ENCODE measurements at places on chromosomes 1 and 21.

GRCh38 chr1:112358798-112359408, 37.1 kb upstream of the CTTNBP2NL start:
- DNase-seq: no peak

DNA sequence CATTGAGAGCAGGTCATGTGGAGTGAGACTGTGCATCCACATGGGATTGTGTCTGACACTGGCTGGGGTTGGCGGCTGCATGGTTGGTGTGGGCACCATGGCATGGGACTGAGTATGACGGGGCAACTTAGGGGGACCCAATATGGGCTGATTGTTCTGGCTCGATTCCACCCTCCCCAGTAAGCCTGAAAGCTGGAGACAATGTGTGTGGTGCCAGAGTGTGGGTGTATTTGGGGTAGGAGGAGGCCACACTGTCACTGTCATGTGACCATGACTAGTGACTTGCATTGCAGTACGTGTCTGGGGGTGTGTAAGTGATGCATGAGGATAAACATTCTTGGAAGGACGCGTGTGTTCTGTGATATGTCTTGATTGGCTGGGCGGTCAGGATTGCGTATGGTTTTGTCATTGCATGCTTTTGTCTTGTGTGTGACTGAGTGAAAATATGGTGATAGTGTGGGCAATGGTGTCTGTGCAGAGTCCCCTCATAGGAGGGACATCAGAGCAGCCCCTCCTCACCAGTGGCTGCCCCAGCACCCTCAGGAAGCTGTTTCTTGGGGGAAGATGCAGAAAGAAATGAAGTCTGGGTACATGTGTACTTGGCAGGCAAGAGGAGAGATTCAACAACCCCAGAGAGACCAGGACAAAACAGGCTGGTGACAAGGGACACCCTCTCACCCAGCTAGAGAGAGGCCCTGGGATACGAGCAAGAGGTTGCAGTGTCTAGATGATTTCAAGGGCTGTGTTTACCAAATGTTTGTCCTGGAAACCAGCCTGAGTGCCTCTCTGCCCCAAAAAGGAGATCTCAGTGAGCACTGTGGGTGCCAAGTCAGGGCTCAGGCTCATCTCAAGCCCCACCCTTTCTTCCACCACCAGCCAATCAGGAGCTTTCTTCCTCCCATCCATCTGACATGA, 36.3 kb downstream of the SDC3 start:
- DNase-seq: no peak

DNA sequence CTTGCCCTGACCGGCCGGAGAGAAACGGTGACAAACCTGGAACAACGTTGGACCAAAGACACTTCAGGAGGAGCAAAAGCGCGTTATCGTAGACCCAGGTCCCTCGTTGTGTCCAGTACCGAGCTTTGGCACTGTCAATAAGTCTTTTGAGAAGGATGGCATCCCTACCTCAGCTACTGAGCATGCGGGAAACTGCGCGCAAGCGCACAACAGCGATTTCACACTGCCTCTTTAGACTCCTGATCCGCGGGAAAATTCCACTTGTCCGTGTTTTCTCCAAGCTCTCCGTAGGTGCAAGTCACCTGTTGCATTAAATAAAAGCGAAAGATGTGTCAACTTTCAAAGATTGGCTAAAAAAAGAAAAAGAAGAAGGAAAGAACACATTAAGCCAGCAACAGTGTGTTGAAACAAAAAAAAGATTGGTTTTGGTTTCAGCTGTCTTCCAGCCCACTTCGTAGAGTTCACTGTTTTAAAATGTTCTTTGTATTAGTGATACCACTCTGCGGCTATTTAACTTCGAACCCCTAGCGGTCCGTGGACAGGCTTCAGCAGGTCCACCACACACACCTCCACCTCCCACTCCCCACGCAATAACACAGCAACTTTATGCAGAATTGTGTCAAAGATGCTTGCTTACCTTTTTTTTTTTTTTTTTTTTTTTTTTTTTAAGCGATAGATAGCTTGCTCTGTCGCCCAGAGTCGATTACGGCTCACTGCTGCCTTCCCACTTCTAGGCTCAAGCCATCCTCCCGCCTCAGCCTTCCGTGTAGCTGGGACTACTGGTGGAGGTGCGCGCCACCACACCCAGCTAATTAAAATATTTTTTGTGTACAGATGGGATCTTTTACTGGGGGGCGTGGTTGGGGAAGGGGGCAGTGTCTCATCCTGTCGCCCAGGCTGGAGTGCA, at the start of gene BPNT1:
Gene BPNT1 (minus strand): TSS at position 139 of the 907 bp plus-strand sequence. CDS start 9,942 bp downstream, outside the sequence.
- DNase-seq: peak; percentile 93

GRCh38 chr21:34202553-34203372, 129.4 kb downstream of the MRPS6 start:
- no peak for DNase-seq

DNA sequence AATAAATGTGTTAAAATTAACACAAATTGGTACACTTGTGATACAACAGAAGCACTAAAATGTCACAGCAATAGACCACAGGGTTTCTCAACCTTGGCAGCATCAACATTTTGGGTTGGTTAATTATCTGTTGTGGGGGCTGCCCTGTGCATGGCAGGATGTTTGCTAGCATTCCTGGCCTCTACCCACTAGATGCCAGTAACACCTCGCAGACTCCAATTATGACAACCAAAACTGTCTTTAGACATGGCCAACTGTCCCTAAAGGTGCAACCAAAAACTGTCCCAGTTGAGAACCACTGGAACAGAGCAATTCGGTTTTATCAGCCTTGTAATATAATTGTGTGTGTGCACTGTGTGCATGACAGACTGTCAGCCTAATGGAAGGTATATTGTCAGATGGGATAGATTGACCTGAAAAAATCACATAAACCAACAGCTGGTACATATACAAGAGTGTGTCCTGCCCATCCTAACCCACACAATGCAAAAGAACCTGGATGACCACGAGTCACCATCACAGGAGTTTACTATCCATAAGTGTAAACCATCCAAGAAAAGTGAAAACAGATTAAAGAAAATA, 13.5 kb upstream of the ERG start:
- DNase-seq: no peak

DNA sequence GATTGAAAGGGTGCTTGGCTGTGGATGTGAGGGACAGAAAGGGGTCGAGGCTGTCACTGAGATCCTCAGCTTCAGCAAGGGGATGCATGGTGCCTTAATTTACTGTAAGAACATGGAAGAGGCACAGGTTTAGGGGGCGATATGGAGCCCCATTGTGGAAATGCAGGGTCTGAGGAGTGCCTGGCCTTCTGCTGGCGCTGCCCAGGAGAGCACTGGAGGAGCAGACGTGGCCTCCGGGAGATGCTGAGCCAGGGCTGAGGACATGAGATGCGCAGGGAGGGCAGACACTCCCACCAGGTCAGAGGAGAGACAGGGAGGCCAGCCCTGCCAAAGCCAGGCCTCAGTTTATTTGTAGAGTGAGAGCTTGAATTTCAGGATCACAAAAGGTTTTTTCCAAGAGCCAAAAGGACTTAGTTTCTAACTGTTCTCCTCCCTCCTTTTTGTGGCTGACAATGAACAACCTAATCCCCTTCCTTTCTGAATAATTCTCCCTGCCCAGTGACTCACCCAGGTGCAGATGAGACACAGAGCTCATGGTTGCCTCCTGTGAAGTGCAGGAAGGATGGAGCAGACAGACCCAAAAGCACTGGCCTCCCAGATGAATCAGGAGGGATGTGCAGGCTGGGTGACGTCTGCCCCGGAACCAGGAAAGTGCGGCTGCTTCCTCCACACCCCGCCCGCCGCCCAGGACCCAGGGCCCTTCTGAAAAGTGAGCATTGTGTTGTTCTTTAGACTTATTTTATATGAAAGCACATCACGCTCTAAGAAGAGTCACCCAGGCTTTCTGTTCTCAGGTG, 73.0 kb upstream of the TMPRSS2 start:
- DNase-seq: no peak

DNA sequence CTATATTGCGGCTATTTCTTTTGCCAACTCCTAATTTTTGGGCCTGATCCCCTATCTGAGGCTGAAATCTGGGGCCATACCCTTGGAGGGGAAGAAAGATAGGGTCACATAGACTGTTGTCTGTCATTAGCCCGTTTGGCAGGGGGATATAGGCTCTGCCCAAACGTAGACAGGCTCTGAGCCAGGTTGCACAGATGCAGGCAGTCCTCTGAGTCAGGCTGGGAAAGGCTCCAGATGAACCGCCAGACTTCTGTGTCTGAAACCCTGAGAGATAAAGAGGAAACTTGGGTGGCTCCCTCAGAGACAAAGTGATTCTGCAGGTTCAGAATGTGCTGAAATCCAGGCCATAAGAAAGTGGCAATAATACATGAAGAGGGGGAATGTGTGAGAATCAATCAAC, 4.0 kb upstream of the CAP1 start:
- no peak for DNase-seq

- peak; percentile 49 for DNase-seq
These were observed at the start of gene SCP2 for GRCh38 chr1:52927212-52928014. Gene SCP2 (plus strand): TSS chr1:52927276. CDS start chr1:52927397, 121 bp downstream.

- DNase-seq: no peak
These were observed 154.6 kb downstream of the ROR1 start for GRCh38 chr1:63928186-63929105.

DNA sequence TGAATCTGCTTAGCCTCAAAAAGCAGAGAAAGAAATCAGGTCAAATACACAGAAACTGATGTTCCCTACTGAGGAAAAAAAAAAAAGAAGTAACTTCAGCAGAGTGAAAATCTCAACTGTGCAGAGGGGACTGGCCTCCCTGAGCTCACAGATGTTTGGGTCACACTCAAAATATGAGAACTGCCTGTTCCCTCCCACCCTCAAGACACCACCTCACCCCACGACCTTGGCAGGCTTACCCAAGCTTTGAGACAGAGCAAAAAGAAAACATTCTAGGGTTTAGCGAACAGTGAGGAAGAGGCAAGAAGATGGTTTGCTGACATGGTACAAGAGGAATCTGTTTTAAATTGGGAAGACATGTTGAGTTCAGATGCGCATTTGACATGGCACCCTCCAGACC, 48.8 kb downstream of the NID1 start:
- no peak for DNase-seq

DNA sequence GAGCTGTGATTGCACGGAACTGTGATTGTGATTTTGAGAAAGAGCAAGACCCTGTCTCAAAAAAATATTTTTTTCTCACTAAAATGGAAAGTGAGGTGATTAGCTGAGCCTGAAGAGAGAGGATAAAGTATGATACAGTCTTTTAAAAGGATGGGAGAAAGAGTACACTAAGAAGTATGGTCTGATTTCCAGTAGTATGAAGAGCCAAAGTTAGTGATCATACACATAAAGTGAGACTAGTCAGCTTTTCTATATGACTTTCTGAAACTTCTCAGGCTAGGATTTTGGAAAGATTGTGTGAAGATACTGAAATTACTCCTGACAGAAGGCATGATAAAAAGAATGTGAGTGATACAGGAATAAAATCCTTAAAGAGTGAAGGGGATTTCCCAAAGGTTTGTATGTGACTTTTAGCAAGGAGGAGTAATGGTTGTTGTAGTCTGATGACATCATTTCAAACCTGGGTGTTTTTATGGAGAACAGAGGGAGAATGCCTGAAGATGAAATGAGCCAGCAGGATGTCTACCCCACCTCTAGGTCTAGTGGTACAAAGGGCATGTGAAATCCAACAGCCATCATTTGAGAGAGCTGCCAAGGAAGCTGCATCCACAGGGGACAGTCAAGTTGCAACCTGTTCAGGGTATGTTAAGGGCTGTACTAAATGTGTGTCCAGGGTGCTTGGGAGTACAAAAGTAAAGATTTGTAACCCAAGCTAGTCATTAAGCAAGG, 157.7 kb downstream of the PIK3R3 start:
- no peak for DNase-seq

- DNase-seq: no peak
These were observed 259.3 kb upstream of the AJAP1 start for GRCh38 chr1:4395158-4395557.

DNA sequence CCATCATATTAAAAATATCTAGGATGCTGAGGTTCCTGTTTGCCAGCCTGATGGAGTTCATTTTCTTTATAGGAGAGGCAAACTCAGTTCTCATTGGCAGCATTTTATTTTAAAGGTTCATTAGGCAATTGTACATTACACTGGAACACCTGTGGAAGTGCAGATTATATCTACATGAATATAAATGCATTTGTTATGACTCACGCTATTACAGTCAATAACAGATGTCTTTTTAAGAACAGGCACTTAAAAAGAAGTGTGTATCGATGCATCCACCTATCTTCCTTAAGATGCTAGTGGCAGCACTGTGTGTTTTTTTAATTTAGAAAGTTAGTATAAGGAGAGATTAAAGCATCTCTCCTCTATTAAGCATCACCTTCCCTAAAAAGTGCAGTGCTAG, 276.5 kb downstream of the PRDM2 start:
- DNase-seq: no peak

GRCh38 chr1:187956975-187957374, 1128.2 kb downstream of the PLA2G4A start:
- no peak for DNase-seq

DNA sequence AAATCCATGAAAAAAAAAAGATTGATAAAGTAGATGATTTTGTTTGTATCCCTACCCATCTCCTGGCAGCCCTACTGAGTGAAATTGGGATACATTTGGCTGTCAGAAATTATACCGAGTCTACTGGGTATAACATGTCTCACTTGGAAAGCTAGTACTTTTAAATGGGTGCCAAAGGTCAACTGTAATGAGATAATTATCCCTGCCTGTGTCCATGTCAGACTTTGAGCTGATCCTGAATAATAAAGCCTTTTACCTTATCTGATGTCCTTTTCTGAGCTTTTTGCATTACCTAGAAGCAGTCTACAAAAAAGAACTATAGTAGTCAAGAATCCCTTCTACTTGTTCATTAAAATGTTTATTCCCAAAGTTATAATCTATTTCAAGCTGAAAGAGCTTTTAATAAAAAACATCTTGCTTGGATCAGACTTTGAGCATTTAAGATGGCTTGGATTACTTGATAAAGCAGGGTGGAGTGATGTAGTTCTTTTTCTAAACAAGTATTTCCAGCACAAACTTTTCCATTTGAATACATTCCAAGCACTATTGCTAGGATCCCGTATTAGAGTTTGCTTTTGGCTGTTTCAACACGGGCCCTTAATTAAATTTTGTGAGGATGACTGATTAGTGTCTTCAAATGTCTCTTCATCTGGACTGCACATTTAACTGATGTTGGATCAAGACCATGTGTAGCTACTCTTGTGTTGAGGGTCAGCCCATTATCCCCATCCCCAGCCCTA, 69.2 kb downstream of the DTL start:
- no peak for DNase-seq

DNA sequence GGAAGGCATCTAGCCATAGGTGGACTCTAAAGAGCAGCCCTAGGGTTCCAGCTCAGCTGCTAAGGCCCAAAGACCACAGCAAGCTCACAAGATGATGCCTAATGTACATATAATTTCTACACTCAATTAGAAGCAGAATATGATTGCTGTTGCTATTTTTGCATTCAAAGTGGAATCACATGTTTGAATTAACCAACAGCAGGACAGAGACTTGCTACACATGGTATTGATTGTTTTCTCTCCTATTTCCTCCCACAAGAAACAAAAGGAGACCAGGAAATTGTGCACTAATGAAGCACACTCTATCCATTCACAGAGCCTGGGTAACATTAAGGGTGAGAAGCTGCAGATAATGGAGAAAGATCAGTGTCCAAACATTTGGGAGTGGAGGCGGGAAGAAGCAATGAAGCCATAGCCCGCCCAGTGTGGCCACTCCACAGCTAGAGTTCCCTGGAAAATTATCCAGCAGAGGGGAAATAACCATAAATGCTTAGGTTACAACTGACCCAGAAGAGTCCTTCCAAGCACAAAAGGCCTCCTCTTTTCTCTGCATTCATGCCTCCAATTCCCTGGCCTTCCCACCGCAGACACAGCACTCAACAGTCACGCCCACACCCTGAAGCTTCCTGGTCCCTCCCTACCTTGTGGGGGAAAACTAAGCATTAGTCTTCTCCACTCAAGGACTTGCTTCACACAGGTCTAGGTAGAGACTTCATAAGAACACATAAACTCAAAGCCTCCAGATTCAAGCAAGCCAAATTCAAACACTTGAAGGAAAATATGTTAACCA, 7.5 kb downstream of the CNN3 start:
- no peak for DNase-seq
